ENCODE measurements at places on chromosomes 12 and 14.

DNA sequence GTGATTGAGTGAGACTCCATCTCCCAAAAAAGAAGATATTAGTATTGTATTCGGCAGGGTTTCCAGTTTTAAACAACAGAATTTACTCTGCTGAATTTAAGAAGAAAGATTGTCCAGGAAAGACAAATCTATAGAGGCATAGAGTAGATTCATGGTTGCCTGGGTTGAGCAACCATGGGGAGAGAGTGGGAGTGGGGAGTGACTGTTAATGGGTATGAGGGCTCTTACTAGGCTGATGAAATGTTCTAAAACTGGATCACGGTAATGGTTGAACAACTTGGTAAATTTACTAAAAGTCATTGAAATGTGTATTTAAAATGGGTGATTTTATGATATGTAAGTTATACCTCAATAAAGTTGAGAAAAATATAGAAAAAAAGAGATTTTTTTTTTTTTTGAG lies 13.9 kb upstream of the C12orf76 start:
- DNase-seq = no peak

DNA sequence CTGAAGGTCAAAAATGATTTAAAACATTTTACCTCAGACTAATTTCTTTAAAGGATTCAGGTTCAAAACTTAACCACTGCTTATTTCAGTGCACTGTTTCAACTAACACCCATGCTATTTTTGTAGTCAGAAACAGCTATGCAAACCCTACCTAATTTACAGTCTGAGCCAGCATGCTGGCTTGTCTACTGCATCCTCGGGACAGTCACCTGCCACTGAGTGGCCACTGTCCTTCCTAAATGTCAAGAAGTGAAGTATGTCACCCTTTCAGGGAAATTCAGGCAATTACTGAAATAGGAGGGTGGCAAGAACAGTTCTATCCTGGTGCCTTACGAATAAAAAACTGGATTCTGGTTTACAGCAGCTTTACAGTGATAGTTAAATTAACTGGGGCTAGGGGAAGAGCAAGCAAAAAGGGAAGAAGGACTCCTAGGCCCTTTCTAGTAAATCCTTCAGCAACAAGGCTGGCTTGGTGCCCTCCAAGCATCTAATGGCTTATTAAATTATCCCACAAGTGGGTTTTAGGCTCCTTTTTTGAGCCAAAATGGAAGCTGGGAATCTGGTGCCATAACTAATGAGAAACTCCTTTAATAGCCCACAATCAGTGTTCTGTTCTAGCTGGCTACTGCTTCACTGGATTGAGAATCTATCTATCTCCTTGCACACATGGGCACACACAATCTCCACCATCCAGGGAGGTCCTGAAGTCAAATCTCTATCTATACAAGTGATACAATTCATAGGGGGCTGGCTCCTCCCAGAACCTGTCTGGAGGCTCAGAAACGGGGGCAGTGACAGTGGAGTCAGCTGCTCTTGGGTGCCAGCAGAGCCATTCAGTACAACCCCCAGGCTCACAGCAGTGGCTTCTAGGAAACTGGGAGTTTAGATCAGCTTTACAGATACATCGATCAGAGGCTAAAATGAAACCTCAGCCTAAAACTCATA lies 43.4 kb downstream of the SH2B3 start:
- no peak for DNase-seq

DNA sequence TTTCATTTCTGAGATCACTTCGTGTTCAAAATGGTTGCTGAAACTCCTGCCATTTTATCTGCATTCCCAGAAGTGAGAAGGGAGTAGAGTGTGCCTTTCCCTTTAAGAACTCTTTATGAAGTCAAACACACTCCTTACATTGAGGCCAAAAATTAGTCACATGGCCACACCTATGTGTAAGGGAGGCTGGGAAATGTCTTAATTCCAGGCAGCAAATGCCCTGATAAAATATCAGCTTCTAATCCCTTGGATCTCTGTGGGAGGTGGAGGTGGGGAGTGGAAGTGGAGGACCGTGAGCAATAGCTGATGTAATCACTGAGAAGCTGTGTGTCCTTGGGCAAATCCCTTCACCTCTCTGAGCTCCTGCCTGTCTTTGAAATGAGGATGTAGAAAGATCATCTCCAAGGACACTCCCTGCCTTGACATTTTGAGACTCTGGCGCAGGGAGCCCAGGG lies 22.7 kb upstream of the ANKRD9 start:
- DNase-seq = peak; percentile 37

- no peak for DNase-seq
Observed at GRCh38 chr14:29821661-29822429, 105.8 kb downstream of the PRKD1 start.

GRCh38 chr14:38089123-38089522 lies 118.6 kb upstream of the SSTR1 start:
- DNase-seq = no peak

GRCh38 chr14:104224131-104224505 lies 85.7 kb downstream of the KIF26A start:
- DNase-seq = no peak

DNA sequence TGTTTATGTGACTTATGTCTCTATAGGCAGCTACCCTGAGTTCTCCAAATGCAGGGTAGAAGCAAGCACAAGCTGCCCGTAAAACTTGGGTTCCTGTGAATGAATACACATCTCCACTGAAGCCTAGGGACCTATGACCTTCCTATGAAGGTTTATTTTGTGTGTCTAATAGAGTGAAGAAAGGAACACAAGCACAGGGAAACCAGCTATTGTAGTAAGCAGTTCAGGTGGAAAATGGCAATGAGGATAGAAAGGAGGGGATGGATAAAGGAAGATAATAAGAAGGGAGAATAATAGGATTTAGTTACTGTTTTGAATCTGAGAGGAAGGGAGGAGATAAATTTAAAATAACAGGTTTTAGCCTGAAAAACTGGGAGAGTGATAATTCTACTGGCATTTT lies 2.4 kb downstream of the PFKM start:
- DNase-seq = no peak

- no peak for DNase-seq
Observed at GRCh38 chr12:72368719-72369422, 96.7 kb downstream of the TRHDE start.

- no peak for DNase-seq
Observed at GRCh38 chr12:69459477-69459876, 10.7 kb upstream of the FRS2 start.

DNA sequence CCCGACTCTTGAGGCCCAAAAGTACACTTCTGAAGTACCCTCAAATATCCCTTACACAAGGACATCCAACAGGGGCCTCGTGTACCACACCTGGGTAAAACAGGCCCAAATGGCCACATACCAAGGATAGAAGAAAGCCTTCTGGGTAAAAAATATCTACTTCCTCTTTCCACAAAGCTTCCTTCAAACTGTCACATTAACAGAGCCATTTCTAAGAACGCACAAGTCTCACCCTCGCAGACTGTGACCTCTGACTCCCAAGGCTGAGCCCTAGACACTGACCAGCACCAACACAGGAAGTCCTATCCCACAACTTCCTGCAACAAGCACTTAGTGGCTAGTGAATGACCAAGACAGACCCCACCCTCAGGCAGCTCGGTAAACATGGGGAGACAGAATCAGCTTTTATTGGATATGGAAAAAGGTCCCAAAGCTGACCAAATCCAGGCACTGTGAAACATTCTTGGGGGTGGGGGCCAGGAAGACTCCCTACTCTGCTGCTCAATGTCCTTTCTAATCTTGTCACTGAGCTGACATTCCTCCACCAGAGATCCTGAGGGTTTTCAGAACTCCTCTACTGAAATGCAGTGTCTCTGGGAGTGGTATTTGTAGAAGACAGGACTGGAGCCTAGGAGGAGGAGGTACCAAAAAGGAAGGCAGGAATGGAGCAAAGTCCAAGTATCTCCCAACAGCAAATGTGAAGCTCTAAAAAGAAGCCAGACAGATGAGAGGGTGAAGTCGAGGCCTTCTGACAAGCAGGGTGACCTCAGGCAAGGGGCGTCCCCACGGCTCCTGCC lies 15.9 kb downstream of the KCTD10 start:
- DNase-seq = peak; percentile 62

DNA sequence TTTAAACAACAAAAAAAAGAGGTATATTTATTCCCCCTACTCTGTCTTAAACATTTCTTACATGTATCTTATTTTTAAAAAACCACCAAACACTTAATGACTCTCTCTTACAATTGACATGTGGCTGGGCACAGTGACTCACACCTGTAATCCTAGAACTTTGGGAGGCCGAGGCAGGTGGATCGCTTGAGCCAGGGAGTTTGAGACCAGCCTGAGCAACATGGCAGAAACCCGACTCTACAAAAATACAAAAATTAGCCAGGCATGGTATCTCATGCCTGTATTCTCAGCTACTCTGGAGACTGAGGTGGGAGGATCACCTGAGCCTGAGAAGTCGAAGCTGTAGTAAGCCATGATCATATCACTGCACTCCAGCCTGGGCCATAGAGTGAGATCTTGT lies 16.0 kb downstream of the SLC41A2 start:
- no peak for DNase-seq

GRCh38 chr14:97250931-97251330 lies 453.7 kb downstream of the VRK1 start:
- no peak for DNase-seq

- no peak for DNase-seq
Observed at GRCh38 chr12:117111386-117111785, 12.2 kb upstream of the TESC start.

DNA sequence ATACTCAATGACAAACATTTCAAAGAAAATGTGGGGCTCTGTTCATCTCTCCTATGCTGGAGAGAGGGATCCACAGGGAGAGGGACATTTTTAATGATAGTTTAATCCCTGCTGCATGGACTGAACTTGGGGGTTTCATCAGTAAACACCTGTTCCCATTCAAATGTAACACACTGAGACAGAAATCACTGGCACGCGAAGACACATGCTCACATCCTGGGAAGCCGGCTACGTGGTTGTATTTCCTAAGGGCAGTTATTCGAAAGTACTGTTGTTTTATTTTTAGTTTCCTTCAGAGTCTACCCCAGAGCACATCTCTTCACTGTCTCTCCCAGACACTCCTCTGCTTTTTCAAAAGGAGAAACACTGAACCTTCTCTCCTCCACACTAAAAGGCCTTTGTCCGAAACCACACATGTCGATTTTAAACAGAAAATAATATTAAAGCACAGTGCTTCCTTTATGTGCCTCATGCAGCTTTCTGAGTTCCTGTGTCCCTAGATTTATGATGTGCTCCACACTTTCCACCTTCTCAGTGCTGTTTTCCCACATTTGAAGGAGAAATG lies 52.8 kb downstream of the PTHLH start:
- no peak for DNase-seq

DNA sequence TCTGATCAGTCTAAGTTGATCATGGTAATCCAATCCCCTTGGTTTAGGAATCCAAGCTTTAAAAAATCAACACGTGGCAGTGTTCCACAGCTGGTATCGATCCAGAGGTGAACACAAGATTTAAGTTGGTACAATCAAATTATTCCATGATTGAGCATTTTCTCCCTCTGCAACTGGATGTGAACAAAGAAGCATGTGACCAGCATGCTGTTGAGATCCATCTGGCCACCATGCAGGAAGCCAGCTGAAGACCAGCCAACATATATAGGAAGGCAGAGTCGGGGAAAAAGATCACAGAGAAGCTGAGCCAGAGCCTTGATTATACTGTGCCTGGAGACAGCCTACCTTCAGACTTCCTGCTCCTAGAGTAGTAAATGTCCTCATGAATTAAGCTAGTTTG lies 158.3 kb downstream of the SEC23A start:
- DNase-seq = no peak

Data from H54 (cell line).